ENCODE measurements at places on chromosomes 7 and 10.

DNA sequence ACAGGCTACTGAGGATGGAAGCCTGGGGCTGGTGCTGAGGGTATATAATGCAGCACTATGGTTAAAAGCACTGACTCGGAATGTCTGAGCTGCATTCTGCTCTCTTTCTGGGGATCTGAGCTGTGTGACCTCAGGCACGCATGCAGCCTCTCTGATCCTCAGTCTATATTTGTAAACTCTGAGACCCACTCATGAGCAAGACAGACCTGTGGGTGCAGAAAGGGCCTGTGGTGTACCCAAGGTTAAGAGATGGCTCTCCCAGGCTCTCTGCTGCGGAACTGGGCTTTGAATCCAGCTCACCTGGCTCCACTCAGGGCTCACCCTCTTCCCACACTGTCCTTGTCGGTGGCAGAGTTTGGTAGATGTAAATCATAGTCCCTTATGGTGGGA lies 89.9 kb downstream of the CHST15 start:
- no peak for DNase-seq

- DNase-seq, result no peak
Measured at GRCh38 chr10:20355011-20355410, 538.8 kb downstream of the PLXDC2 start.

DNA sequence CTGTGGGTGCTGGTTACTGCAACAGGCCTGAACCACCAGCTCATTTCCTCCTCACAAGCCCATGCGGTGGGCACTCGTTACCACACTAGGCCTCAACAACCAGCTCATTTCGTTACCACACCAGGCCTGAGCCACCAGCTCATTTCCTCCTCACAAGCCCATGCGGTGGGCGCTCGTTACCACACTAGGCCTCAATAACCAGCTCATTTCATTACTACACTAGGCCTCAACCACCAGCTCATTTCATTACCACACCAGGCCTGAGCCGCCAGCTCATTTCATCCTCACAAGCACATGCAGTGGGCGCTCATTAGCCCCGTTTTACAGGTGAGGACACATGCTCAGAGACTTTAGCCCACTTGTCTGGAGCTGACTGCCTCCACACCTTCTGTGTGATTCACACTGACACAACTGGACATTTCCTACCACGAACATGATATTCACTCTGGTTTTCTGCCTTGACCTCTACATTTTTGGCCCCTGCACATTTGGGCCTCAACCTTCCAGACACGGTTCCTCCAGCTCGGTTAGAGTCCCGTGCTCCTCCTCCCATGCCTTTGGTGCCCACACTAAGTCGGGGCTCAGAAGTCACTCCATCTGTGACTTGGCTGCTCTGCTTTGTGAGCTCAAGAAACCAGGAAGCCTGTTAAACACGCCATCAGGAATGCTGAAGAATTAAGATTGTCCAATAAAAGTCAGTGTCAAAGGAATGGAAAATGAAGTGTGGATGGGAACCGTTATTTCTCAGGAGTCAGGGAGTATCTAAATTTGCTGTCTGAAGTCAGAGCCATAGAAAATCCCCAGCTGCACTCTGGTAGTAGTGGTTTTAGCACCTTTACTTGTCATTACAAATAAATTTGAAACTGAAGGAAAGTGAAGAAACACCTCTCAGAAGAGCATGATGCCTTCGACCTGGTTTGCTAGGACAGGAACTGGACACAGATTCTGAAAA lies 55.8 kb upstream of the LANCL2 start:
- no peak for DNase-seq

DNA sequence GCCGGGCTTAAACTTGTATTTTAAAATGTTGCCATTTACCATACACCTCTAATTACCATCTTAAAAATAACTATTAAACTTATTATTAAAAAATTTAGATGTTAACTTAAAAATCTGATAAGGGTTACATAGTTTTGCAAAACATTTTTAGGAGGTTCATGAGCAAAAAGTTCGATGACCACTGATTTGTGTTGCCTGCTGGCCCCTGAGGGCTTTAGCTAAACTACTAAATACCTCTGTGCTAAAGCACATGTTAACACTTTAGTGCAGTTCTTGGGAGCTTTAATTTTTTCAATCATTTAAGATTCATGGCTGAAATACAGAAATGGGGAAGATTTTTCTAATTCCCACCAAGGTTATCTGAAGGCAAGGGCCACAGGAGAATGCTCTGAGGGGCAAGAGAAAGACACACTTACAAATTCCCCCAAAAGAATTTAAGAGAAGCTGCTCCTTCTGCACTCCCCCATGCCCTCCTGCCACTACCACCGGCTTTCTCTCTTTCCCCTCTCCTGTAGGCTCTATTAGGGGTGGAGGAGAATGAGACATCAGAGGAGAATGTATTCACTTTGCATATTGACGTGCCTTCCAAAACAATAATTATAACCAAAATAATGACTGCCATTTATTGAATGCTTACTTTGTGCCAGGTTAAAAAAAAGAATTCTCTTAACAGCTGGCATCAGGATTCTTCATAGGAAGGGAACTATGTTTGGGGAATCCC lies 106.2 kb downstream of the RTKN2 start:
- DNase-seq, result no peak

- DNase-seq, result no peak
Measured at GRCh38 chr7:82945480-82945879, 217.2 kb downstream of the PCLO start.

GRCh38 chr7:496528-497295 lies 22.9 kb downstream of the PDGFA start:
- no peak for DNase-seq

GRCh38 chr10:43998021-43998809 lies 349.5 kb upstream of the ZNF32 start:
- DNase-seq, result peak; percentile 20

DNA sequence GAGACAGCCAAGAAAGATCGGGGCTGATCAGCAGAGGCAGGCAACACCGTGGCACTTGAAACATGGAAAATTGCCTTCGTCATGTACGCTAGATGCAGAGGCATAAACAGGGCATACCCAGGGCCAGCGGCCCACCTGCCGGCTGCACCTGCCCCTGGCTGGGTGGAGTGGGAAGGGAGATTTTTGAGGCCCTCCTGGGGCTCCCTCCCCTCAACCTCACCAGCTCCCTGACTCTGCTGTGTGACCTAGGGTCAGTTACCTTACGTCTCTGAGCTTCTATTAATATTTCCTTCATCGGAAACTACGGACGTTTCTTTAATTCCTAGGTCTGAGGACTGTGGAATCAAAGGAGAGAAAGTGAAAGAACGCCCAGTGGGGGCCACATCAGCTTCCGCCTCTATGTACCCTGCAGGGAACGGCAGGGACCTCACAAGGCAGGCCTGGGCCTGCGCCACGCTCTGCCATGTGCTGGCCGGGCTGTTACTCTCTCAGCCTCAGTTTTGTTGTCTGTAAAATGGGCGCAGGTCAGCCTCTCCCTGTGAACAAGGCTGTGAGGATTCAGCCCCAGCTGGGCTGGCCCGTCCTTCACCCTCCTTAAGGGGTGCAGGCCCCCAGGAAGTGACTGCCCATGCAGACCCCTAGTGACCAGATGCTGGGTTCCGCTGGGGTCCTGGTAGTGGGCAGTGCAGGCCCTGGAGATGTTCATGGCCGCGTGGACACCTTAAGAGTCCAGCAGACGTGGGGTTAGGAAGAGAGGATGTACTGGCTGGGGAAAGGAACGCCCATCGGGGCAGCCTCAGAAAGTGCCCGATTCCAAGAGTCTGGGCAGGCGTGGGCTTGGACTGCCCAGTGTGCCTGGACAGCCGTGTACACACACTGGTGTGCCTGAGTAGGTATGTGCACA lies 22.7 kb downstream of the ELFN1 start:
- DNase-seq, result no peak

- no peak for DNase-seq
Measured at GRCh38 chr10:104328646-104328895, 9.7 kb downstream of the ITPRIP start.

- DNase-seq, result no peak
Measured at GRCh38 chr10:111247781-111248389, 171.1 kb downstream of the ADRA2A start.

DNA sequence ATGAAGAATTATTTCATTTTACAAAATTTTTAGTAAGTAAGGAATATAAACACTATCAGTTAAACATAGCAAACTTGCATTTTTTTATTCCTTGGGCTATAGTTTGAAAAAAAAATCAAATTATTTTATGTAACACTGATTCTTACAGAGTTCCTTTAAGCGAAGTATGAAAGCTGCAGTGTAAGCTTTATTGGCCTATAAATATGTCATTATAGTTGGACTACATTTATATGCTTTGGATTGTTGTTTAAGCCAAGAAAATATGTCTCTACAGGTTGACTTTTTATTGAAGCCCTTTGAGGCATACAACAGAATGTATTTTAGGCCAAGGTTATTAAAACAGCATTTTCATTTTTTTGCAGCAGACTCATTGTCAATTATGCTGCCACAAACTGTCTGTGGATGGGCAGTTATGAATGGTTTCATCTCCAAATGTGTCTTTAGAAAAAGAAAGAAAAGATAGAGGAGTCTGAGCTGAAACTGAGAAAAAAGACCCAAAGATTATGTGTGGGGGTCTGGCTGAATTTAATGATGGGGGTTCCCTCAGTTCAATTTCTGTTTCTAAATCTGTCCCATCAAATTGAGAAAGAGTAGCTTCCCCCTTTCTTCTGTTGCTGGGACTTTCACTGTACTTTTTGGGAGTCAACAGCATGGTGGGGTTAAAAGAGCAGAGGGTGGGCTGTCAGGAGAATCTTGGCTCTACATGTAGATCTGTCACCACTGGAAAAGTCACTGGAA lies 43.1 kb downstream of the ARID5B start:
- DNase-seq, result no peak

DNA sequence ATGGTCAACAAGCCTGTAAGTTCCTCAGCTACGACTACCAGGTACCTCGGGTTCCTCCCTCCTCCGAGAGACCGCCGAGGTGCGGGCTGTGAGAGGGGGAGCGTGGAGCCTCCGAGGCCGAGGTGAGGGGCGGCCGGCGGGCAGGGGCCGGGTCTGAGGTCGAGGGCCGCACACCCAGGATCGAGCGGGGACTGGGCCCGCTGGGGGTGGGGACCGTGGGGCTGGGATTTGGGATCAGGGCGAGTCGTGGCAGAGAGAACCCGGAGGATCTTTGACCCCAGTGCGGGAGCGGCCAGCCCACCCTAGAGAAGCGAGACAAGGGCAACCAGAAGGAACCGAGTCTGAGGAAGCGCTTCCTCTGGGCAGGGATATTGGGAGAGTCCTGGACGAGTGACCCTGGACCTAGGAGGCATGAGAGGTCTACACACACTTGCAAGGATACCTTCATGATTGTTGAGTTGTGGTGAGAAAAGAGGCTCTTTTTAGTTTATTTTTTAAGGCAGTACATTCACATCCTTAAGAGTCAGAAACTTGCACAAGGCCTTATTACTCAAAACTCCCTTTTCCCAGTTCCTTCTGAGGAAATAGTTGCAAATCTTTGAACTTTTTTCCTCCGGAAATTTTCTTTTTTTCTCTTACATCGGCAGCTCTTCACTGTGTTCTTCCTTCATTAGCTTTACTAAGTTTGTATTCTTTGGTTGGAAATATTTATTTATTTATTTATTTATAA lies 395 bp downstream of the ZNF487 start:
- DNase-seq, result no peak

DNA sequence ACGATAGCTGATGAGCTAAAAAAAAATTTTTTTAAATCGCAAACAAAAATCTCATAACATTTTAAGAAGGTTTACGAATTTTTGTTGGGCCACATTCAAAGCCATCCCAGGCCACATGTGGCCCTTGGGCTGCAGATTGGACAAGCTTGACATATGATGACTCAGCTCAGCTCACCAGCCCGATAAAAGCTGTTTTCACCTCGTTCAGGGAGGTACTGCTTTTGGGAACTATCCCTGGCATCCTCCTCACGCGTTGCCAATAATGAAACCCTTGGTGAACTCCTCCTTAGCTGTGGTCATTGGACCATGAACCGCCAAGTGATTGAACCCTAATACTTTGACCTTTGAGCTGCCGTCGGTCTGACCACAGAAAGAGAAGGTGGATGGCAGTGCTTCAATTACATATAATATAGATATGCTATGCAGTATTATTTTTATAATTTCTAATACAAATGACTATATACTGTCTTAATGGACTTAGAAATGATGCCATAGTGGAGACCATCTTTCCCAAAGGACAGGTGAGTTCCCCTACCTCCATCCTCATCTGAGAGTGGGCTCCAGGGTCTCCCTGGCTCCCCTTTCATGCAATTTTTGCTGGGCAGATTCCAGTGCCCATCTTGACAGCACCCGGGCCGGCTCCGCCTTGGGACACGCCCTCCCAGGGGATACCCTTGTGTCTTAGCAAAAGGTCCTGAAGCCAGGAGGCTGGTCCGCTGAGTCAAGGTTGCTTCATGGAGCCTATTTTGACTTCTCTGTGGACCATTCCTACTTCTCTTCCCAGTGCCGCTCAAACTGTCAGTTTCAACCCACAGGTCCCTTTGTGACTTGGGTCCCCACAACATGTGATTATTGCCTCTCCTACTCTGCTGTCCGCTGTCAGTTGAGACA lies 707.2 kb downstream of the PARD3 start:
- no peak for DNase-seq

DNA sequence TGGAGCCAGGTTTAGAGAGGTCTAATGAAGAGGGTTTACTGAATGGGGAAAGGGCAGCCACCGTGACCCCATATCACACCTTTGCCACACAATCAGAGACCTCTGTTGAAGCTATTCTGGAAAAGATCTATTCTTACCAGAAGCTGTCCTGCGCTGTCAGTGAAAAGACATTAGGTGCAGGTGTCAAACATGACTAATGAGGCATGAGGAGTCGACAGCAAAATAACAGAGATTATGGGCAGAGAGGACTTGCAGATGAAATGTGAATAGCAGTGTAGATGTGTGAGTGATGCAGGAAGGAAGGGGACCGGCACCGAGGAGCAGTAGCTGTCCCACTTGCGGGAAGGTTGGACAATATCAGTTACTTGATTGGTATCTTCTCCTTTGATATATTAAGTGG lies 627.7 kb upstream of the GALNT17 start:
- no peak for DNase-seq

DNA sequence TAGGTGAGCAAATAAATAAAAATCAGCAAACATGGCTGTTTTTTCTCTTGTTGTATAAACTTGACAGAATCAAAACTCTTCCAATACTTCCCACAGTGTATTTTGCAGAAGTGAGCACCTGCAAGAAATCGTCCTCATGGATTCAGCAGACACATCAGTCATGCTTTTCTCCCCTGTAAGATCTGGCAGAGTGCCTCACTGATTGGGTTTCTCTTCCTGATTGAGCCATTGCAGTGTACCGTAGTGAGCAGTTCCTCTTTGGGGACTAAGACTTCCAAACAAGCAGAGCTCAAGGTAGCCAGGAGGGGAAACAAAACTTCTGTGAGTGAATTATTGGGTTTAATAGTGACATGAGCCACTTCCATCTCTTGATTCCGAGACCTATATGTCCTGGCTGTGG lies 2.2 kb upstream of the CCDC3 start:
- no peak for DNase-seq
